ENCODE measurements at places on chromosomes 3 and 15.

- no peak for DNase-seq
These were observed 775.8 kb downstream of the ZPLD1 start for GRCh38 chr3:103210583-103210982.

DNA sequence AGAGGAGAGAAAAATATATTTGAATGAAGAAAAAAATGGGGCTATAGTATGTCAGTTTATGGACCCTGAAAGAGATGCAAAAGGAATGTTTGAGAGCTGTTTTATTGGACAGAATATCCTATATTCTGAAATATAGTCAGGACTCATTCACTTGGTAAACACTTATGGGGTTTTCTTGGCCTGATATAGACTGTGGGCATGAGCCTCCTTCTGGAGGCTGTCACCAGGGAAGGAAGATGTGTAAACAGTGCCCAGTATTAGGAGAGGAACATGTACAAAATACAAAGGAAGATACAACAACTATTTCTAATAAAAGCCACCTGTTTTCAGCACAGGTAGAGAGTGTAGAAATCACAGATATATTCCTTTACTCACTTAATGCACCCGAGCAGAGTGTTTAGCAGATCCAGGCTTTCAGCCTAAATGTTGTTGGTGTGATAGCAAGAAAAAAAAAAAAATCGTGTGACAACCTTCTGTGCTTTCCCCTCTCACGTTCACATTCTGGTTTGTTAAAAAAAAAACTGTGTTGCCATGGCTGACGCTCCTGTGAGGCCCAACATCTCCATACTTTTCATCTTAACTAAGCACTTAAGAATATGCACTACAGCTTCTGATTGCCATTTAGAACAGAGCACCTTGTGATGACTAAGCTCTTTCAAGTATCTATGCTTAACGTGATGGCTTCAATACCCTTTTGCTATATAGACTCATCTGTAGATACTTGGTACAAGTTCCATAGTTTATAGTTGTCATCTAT is 134.1 kb downstream of the MBNL1 start:
- DNase-seq = no peak

- DNase-seq = no peak
These were observed 38.3 kb downstream of the SLC6A6 start for GRCh38 chr3:14440531-14441239.

GRCh38 chr3:28756056-28756455 is 407.4 kb upstream of the AZI2 start:
- no peak for DNase-seq

GRCh38 chr15:57785039-57785438 is 78.5 kb downstream of the POLR2M start:
- no peak for DNase-seq

DNA sequence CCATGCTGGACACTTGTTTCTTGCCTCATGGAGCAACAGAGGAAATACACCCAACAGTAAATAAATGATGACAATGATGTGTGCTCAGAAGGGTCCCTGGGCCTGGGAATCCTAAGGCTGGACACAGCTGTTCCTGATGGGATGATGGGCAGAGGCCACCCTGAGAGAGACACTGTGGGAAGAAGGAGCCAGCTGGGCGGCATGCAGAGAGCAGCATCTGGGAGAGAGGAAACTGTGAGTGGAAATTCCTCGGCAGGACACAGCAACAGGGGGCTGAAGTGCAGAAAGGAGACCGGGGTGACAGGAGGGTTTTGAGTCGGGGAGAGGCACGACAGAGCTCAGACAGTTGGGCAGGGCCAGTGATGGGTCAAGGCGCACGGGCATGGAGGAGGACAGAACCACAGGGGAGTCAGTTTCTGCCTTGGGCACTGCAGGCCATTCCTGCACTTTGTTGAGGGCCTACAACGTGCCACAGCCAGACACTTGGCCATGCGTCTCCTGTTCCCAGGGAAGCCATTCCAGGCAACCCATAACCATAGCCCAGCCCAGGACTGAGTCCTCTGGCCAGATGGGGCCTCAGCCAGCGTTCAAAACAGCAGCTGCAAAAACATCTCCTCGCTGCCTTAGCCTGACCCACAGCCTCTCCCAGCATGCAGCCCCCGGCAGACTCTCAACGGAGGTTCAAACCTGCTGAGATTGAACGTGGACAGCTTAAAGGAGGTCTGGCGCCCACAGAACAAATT is 36.7 kb upstream of the SLC6A1 start:
- DNase-seq = no peak

GRCh38 chr3:74023395-74023794 is 398.7 kb upstream of the PDZRN3 start:
- DNase-seq = no peak

DNA sequence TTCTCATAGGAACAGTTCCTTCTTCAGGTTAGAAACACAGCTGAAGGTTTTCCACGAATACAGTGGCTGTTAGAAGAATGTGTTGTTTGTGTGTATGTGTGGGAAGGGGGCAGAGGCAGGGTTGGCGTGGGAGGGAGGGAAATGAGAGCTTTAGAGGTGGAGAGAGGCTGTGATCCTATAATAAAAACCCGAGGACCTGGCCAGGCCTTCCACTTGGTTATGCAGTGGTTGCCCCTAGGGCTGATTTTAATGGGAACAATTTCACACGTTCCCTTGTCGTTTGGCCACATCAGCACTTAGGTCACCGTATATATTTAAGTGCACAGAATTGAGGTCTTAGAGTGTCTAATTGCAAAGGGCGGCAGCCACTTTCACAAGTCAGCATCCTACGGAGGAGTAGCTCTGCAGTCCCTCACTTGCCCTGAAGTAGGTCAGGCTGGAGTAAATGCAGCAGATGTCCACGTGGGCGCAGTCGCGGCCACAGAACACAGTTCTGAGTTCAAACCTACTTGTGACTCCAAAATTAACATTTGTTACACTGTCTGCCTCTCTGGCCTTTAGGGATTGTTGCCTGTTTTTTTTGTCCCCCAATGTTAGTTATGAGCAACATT is 85.6 kb downstream of the PDCD6IP start:
- no peak for DNase-seq

DNA sequence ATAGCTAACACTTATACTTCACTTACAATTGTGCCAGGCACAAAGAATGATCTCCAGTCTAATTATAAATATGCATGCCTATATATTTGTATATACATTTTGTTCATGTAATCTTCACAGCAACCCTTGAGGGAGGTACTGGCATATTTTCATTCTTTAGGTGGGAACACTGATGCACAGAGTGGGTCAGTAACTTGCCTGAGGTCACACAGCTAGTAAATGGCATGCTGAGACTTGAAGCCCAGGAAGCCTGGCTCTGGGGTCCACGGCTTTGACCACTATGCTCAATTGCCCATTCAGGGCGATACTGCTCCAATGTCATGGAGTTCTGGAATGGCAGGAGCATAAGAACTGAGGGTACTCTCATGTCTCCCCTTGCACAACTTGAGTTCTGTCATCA is 139.8 kb downstream of the SHQ1 start:
- DNase-seq = no peak

- DNase-seq = no peak
These were observed 17.5 kb upstream of the NMD3 start for GRCh38 chr3:161203485-161204098.

- no peak for DNase-seq
These were observed 114.5 kb upstream of the STRIT1 start for GRCh38 chr3:155407971-155408370.

DNA sequence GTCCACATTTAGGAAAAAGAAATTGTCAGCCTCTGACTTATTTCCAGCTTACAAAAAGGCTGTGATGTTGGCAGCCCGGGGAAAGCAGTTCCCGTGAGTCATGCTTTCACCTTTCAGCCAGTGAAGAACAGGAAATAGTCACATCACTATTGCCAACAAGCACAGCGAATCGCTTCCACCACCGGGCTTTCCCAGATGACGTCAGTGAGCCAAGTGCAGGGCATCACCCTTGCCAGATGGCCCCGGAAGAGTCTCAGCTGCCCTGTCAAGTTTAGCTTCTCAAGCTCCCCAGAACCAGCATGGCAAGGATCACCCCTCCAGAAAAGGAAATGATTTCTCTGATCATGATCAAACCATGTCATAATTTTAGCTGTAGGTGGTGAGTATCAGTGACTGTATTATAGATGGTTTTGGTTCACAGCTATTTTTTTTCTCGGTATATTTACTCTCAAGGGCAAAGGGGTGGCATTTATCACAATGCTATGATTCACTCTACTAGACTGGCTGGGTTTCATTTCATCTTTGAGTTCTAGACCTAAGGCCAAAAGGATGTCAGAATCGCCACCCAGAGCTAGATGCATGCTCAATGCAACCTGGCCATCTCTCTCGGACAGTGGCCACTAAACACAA is 32.9 kb downstream of the B3GNT5 start:
- DNase-seq = peak; percentile 92

GRCh38 chr3:84836961-84837360 is 121.8 kb upstream of the CADM2 start:
- no peak for DNase-seq

GRCh38 chr3:31172336-31172735 is 277.9 kb upstream of the GADL1 start:
- DNase-seq = no peak

DNA sequence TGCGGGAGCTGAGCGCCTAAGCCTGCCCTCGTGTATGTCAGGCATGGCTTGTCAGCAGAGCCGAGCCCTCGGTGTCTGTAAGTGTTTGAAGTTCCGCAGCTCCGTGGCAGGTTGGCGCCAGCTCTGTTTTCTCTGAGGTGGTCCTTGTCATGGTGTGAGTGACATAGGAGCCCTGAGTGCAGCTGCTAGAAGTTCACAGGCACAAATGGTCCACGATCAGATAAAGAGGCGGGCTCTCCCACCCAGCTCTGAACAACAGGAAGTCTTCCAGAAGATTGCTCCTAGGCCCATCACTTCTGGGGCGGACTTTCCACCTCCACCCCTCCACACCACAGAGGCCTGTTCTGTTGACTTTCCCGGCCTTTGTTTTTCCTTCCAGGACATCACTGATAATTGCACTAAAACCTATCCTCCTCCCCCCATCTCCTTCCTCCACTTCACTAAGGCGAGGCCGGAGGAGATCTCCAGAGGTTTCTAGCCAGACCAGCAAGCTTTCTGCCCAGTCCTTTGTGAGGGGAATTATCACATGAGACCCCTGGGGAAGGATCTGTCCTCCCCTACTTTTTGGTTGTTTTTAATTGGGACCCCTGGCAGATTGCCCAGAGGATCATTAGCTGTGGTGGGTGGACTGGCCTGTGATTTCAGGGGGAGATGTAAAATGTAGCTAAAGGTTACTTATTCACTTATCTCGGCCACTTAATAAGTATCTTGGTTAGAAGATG is 19.9 kb downstream of the ITPR1 start:
- DNase-seq = no peak

Measured in NCI-H446 treated with DMSO at 0.1 percent for 48 hours (cell line).